ENCODE measurements at places on chromosomes 16 and 17.
A peak's percentile ranks its signal among the peaks of the same experiment; 100 is the strongest.

- peak; percentile 8 for DNase-seq
These were observed 710.1 kb downstream of the MAF start for GRCh38 chr16:78890373-78890895.

GRCh38 chr16:1117176-1117900 is 21.3 kb upstream of the C1QTNF8 start:
- no peak for DNase-seq

DNA sequence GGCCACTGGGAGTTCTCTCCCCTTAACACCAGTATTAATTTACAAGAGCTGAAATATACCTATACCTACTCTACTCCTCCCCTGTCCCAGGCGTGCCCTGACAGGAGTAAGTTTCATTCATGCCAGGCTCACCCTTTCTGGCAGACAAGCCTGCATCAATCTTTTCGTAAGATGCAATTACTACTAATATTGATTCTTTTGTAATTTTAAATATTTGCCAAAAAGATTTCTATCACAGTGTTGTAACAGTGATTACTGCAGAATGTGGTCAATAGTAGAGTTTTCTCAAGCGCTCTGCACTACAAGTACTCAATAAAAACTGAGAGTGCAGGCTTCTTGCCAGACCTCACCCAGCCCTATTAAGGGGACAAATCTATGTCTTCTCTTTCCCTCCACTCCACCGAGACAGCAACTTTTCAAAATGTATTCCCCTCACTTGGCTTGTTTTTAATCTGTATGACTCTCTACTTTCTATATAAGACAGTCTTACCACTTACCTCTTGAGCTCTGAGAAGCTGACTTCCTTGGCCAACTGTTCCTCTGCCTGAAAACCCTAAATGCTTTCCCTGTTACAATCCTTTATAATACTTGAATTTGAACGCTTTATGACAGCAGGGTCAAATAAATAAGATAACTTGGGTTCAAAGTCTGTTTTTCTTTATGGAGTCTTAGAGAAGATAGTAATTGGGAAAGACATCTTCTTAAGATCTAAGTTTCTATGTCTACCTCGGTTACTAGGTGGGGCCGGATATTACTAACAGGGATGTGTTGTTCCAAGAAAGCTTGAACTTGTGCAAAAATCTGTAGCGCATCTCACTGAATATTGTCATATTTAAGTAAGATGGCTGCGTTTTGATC is at the start of gene TMIGD1:
TMIGD1 (minus strand) TSS at position 555 of the 858 bp plus-strand sequence. CDS start 1,924 bp downstream, outside the sequence.
- no peak for DNase-seq

DNA sequence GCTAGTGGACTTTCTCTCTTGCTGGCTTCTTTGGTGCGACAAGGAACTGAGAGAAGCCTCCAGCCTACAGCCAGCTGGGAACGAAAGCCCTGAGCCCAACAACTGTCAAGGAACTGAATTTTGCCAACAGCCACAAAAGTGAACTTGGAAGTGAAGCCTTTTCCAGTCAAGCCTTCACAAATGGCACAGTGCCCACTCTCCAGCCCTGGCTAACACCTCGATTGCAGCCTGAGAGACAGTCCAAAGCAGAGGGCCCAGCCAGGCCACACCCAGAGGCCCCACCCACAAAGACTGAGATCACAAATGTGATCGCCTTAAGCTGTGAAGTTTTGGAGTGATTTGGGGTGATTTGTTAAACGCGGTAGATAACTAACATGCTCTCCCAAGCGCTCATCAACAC is 244.6 kb upstream of the SDK2 start:
- no peak for DNase-seq

DNA sequence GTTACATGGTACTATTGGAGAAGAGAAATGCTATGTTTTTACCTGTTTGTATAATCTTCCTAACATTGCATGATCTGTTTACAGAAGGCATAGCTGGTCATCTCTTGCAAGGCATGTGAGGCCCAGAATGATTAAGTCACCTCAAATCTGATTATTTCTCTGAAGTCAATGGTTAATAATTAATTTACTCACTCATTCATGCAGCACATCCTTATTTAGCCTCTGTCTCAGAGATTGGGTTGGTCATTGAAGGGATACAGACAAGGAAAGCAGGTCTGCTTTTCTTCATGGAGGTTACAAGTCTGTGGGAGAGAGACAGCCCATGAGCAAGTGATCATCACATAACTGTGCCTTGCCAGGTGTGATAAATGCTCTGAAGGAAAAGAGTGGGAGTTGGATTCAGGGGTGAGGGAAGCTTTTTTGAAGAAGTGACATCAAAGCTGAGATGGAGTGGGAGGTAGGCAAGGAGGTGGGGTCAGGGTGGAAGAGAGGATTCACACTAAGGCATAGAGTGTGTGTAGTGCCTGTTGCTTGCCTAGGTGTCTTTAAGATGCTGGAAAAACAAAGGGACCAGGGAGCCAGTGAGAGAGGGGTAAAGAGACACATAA is 16.3 kb upstream of the RBFOX1 start:
- DNase-seq, result no peak

- DNase-seq, result no peak
These were observed 87.2 kb upstream of the IRX3 start for GRCh38 chr16:54373534-54374520.

GRCh38 chr16:56279132-56279531 is 87.8 kb downstream of the GNAO1 start:
- DNase-seq, result no peak

DNA sequence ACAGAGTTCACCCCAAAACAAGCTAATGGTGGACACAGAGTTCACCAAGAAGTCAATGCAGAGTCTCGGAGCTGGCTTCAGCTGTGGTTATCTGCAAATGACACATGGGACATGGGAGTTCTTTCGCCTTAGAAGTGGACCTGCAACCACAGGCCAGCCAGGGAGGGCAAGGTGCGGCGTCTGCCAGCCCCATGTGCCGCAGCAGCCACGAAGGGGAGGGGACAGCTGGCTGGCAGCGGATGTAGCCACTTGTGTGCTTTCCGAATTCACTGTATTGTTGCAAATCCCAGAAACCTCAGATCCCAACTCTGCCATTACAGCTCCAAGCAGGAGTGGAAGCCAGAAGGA is 24.8 kb downstream of the LMF1 start:
- DNase-seq, result no peak

DNA sequence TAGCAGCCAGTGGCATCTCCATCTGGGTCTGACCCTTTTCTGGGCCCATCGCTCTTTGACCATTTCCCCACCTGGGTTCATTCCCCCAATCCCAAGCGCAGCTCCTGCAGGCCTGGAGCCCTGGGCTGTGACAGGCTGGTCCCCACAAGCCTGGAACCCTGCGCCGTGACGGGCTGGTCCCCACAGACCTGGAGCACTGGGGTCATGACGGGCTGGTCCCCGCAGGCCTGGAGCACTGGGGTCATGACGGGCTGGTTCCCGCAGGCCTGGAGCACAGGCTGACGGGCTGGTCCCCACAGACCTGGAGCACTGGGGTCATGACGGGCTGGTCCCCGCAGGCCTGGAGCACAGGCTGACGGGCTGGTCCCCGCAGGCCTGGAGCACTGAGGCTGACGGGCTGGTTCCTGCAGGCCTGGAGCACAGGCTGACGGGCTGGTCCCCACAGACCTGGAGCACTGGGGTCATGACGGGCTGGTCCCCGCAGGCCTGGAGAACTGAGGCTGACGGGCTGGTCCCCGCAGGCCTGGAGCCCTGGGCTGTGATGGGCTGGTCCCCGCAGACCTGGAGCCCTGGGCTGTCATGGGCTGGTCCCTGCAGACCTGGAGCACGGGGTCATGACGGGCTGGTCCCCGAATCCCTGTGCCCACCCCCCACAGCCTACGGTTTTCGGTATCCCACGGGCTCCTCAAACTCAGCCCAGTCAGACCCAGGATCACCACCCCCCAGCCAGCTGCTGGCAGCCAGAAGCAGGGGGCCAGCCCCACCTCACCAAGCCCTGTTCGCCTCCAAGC is 16.6 kb downstream of the TMC6 start:
- DNase-seq, result no peak

DNA sequence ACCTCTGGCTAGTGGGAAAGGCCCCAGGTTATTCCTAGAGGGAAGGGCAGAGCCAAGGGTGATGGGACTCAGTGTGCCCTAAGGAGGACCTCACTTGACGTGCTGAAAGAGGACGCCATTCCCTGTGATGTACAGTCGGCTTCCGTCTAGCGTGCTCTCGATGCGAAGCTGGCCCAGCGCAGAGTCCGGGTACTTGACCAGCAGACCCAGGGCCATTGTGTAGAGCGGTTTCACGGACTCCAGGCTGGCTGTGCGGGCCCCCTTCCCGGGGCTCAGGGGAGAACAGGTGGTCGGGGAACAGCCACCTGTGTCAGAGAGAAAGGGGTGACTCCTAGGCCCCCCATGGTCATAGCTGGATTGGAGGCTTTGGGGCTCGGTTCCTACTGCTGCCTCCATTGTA is 19.9 kb downstream of the PLEKHG4 start:
- no peak for DNase-seq

Measured in naive B cell (primary cell).